Smooth muscle cell of the pulmonary artery (primary cell): ENCODE measurements at places on chromosomes 6 and 20. TPM values are rescaled to one million over a fixed set of nuclear protein-coding genes. Genes with fewer than 3 reads are reported as not detected.

ZC2HC1B gene
- total RNA-seq = not detected in 2 replicates

MACROD2 gene
- total RNA-seq = 0.40 and 0.85 TPM in 2 replicates

LTA gene
- total RNA-seq = not detected in 2 replicates

ZSCAN31 gene
- total RNA-seq = 4.2 and 4.4 TPM in 2 replicates
